ENCODE measurements at places on chromosomes 1 and 21.

GRCh38 chr21:35335951-35336446 lies 286.9 kb upstream of the RUNX1 start:
- peak; percentile 9 for DNase-seq

DNA sequence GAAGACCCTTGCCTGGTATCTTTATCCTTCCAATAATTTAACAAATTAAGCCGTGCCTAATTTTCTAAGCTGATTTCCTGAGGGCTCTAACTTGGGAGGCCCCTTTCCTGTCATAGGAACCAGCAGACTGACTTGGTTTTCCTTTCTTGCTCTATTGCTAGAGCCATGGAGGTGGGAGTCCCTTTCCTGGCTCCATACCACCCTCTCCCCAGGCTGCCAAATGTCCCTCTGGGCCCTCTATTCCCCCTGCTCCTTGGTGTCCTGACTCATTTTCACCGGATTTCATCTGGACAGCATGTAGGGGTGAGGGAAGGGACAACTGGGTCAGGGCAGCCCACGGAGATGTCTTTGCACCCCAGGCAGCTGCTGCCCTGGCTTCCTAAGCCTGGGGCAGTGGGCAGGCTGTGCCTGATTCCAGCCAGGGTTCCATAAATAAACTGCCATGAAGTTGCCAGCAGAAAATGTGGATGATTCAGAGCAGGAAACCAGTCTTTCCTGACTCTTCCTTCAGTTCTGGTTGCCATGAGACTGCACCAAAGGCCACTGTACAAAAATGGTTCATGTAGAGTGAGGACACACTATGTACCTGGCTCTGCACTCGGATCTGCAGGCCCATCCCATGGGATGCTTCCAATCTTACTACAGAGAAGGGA lies 38.0 kb upstream of the SERBP1 start:
- no peak for DNase-seq

- no peak for DNase-seq
These were observed 226.2 kb downstream of the RHOU start for GRCh38 chr1:228961511-228961910.

DNA sequence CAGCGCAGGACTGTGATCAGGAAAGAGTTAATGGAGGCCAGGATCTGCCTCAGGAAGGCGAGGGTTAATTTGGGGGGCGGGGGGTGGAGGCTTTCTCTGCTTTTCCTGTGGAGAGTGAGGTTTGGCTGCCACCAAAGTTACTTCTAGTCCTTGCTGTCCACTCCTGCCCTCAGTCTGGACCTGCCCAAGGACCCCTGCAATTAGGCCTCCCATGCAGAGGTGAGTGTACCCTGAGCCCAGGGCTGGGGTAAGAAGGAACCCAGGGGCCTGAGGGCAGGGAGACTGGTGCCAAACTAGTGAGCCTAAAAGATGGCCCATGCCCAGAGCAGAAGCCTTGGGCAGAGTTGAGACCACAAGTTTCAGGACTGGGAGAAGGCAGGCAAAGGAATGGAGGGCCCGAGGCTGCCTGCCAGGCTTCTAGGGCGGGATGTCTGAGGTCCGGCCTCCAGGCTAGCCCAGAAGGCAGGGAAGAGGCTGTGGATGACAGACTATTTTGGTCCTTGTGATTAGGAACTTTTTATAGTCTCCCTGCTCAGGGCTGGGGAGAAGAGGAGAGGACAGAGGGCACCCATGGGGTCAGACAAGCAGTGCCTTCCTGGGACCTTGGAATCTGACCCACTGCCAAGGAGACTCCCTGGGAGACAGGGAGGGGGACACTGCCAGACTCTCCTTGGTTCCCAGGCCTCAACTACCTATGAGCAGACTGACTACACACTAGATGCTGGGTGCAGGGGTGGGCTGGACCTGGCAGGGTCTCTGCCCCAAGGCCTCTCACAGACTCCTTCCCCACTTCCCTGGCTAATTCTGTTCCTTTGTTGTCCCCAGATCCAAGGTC lies at the start of gene FAM110D:
FAM110D (plus strand) TSS at position 172 of the 835 bp plus-strand sequence. CDS start 2,213 bp downstream, outside the sequence.
- DNase-seq = no peak

DNA sequence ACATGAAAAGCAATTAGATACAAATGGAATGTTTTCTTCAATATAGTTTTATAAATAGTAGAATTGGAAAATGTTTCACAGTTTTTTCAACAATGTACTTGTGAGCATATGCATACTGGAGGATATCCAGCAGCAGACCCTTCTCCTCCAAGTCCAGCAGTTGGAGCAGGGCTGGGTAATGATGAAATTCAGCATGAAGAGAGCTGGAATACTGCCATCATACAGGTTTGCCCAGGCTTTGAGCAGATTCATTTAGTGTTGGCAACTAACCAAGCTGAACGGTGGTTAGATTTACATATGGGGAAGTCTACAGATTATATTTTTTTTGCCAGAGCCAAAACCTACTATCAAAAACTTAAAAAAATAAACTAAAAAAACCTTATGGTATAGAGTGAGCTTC lies 38.3 kb downstream of the WDR3 start:
- DNase-seq = no peak

GRCh38 chr1:5637171-5637570 lies 355.1 kb downstream of the NPHP4 start:
- peak; percentile 9 for DNase-seq

DNA sequence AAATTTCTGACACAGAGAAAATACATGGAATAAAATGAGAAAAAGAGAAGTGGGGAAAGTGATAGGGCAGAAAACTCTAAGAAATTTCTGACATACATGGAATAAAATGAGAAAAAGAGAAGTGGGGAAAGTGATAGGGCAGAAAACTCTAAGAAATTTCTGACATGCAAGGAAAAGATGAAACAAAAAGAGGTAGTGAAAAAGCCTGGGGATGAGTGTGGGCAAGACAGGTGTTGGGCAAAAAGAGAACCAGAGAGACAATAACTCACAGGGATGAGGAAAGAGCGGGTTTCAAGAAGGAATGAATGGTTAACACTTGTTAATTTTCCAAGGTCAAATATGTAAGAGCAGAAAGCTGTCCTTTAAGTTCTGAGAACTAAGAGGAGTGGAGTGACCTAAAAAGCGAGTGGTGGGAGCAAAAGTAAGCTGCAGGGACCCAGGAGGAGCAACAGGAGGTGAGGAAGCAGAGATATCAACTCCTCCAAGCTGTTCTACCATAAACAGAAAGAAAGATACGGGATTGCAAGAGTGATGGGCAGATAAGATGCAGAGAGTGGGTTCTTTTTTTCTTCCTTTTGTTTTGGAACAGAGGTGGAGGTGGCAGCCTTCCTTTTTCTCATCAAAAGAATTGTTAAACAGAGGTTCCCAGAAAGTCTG lies 29.9 kb upstream of the EXO1 start:
- no peak for DNase-seq

- DNase-seq = no peak
These were observed 51.2 kb downstream of the MRPL39 start for GRCh38 chr21:25556091-25556490.

GRCh38 chr1:66563094-66563800 lies 29.3 kb downstream of the SGIP1 start:
- DNase-seq = no peak

DNA sequence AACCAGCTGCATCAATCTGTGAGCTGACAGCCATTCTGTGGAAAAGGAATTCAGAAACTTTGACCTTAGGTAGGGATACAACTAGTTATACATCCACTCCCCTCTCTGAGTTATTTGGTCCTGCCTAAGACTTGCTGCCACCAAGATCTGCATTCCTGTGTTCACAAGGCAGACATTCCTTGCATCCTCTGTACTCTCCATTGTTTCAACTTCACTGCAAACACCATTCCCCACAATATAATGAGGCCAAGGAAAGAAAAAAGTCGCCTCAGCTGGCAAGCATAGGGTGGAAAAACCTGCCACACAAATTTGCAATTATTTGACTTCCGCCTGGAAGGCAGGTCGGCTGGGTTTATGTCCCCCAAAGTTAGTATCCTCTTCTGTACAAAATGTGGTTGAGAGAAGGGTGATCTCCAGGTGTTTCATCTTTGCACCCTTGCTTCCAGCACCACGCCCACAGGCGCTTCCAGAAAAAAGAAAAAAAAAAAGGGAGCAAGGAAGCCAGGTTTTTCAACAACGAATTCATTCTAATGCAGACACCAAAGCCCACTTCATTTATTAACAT lies 676 bp upstream of the CTTNBP2NL start:
- DNase-seq = no peak

DNA sequence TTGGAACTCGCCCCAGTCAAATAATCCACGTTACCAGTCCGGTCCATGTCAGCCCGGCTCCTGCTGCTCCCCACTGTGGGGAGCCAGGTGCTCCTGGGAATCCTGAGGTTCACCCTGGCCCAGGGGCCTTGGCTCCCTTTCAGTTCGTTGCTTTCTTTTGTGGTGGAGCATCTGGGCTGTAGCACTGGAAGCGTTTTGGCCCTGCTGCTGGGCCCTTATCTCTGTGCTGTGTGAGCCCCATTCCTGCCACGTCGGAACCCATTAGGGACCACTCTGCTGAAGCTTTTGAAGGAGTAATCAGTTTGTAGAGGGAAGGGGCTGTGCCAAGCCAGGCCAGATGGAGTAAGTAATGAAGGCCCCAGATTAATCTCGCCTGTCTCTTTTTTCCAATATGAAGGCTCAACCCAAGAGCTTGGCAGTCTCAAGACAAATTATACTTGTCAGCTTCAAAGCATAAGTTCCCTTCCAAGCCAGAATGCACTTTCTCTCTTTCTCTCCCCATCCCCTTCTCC lies 82.3 kb downstream of the PGM1 start:
- no peak for DNase-seq

- no peak for DNase-seq
These were observed 20.9 kb upstream of the TACSTD2 start for GRCh38 chr1:58597996-58598395.

GRCh38 chr1:148373192-148373925 lies 109.7 kb downstream of the PPIAL4G start:
- no peak for DNase-seq

DNA sequence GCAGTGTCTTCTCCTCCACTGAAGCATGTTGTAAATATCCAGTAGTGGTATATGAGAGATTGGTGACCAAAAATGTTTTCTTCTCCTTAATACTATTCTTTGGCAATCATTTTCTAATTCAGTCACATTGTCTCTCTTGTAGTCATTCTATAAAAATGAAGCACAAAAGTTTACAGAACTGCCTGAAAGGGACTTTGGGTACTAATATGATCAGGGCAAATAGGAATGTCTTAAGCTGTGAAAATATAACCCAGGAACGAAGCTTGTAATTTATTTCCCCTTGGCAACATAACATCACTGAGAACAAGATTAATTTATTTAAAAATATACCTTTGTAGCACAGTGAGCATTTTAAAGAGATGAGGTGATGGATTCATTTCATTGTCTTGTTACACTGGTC lies 4.9 kb downstream of the B3GALT2 start:
- DNase-seq = no peak

DNA sequence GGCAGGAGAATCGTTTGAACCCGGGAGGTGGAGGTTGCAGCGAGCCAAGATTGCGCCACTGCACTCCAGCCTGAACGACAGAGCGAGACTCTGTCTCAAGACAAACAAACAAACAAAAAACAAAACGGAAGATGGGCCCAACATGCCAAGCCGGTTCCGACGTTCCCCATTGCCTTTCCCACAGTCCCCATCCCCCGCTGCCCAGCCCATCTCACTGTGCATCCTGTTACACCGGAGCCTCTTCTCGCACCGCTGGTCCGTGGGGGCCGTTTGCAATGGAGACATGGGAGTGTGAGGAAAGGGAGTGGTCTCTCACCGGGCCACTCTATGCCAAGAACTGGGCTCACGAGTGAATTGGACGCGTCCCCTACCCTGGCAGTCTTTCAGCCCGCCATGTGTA lies 1.3 kb upstream of the CFAP74 start:
- no peak for DNase-seq

DNA sequence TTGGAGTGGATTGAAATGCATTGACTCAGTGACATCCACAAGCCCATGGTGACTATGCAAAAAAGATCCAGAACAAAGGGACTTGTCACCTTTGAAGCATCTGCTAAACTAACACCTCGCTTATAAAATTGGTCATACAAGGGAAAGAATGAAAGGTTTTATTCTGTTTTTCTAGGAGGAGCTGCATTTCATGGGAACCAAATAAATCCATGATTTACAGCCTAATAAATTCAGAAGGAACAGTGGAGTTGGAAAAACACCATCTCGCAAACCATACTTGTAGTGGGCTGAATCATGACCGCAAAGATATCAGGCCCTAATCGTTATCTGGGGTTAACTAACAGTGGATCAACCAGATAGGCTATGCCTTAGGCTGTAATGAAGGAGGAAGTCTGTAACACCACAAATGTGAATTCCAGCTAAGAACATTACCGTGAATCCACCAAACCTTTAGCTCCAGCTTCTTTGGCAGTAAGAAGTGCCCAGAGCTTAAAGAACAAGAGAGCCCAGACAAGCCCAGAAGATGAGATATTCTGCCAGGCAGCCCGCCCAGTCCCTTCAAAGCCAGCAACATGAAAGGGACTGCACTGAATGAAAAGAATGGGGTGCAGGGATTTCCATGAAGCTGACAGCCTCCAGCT lies 27.4 kb downstream of the RSPH1 start:
- DNase-seq = no peak

DNA sequence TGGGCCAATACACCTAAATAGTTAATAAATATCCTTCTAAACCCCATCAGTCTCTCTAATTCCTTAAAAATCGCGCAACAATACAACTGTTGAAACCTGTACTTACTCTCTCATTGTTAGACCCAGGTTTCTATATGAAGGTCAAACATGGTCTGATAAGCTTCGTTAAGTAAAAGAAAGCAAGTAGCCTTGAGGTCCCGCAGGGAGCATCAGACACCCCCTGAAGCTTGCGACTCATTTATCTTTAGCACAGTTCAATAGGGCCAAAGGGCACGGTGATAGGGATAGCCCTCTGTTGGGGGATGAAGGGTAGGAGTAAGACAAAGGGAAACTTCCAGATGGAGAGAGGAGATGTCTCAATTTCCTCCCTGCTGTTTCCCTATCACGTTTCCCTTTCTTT lies 27.3 kb upstream of the THEM4 start:
- DNase-seq = no peak

DNA sequence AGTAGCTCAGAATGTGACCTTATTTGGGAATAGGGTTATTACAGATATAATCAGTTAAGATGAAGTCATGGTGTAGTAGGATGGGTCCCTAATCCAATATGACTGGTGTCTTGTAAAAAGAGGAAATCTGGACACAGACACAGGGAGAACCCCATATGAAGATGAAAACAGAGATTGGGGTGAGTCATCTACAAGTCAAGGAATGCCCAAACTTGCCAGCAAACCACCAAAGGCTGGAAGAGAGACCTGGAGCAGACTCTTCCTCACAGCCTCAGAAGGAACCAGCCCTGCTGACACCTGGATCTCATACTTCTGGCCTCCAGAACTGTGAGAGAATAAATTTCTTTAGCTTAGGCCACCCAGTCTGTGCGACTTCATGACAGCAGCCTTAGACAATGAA lies 29.9 kb downstream of the KRTAP19-8 start:
- DNase-seq = no peak
